ENCODE measurements at places on chromosomes 6 and 20. TPM values are rescaled to one million over a fixed set of nuclear protein-coding genes. Genes with fewer than 3 reads are reported as not detected.

SLC24A3 gene
- not detected for total RNA-seq

RUNX2 gene
- total RNA-seq = 1.2 TPM

TBC1D20 gene
- total RNA-seq = 35.0 TPM

SIRT5 gene
- total RNA-seq = 3.6 TPM

NRN1 gene
- 1.0 TPM for total RNA-seq

TGM2 gene
- 445 TPM for total RNA-seq

SLC22A2 gene
- not detected for total RNA-seq

SLC17A3 gene
- 0.87 TPM for total RNA-seq

SPTLC3 gene
- total RNA-seq = not detected

RIN2 gene
- total RNA-seq = 27.9 TPM

DYNLT2 gene
- 0.81 TPM for total RNA-seq

VNN1 gene
- total RNA-seq = 0.07 TPM

RAD21L1 gene
- total RNA-seq = not detected

CALHM4 gene
- total RNA-seq = not detected

ADISSP gene
- 83.9 TPM for total RNA-seq

KHDC1 gene
- total RNA-seq = 4.1 TPM
